ENCODE measurements at places on chromosomes 5 and 9.

- DNase-seq: no peak
Measured at GRCh38 chr9:113888976-113889375, 12.9 kb downstream of the ZNF618 start.

DNA sequence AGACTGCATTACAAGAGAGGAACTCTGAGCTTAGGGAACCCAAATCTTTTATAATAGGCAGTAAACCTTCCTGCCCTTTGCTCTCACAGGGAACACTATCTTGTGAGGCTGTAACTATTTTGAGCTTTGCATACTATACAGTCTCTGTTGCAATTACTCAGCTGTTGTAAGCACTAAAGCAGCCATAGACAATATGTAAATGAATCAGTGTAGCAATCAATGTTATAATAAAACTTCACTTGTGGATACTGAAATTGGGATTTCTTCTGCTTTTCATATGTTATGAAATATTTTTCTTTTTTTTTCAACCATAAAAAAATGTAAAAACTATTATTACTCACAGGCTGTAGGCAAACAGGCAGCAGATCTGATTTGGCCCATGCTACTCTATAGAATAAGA, 16.7 kb upstream of the UBQLN1 start:
- no peak for DNase-seq

DNA sequence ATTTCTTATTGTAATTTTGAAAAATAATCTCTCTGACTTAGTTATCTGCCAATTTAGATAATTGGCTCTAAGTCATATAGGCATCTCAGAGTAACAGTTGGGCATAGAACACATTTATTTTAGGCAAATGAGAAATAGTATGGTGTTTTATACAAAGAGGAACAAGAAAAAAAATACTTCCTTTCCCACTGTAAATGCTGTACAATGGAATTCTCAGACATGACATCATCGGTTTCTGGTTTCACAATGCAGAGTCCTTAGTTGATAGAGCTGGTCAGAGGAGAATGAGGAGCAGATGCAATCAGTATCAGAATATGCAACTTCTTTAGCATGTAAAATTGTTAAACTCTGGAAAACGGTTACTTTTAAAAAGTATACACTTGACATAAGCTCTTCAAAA, 49.4 kb downstream of the PLK2 start:
- DNase-seq: no peak

GRCh38 chr9:129987047-129987446, 55.9 kb downstream of the FNBP1 start:
- no peak for DNase-seq

- no peak for DNase-seq
Measured at GRCh38 chr5:36787365-36788093, 89.0 kb upstream of the NIPBL start.

DNA sequence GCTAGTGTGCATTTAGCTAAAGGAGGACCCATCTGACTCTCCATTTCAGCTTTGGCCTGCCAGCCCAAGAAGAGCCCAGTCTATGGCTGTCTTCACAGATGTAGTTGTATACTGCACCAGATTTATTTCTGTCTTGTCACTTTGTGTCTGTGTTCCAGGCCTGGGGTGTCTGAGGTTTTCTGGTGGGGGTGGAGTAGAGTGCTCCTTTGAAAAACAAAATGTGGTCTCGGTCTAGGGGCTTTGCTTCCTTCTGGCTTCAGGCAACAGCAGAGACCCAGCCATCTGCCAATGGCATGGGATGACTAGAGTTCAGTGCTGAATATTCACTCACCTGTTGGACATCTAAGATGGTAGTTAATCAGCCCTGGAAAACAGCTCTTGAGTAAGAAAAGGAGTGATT, 10.9 kb downstream of the IGIP start:
- no peak for DNase-seq

DNA sequence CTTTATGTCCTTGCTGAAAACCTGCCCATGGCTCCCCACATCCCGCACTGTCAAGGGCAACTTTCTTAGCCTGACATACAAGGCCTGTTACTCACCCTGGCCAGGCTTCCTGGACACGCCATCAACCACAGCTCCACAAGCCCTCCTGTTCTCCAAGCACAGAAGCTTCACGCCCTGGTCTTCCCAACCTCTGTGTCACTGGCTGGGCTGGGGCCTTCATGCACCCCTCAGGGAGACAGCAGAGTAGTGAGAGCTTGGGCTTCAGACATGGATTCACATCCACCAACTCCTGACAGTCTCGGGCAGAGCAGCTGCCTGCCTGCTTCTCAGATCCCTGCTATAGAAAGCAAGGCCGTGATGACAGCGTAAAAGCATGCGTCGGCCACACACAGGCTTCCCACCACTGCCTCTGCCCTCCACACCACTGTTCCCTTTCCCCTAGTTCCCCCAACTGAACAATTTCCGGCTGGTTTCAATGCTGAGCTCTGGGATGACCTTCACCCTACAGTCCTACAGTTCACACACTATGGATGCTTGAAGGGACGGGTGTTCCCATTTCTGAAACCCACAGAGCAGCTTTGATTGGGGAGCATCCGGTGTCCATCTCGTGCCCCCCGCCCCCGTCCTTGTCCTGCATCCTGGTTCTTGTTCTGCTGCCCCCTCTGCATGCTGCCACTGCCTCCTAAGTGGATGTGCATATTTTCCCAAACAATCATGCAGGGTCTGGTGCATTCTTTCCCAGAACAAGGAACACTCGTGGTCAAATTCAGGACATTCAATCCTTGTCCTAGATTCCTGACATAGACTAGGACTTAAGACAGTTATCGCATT, 33.4 kb upstream of the ADAMTS2 start:
- DNase-seq: peak; percentile 64

- DNase-seq: no peak
Measured at GRCh38 chr5:160293901-160294561, 18.3 kb downstream of the CCNJL start.

DNA sequence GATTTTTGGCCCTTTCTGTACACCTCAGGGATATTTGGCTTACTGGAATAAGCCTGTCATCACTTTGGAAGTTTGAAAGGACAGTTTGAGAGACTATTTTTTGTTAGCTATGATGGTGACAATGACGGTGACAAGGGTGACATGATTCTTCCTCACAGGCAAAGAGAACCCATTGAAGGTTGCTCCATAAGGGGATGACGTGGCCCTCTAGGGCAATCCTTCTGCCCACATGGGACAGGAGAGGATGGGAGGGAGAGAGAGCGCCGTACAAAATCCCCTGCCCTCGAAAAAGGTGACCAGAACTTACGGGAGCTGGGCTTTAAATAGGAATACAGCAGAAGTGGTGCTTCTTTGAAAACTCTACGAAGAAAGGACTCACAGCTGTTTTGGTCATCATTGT, 22.6 kb downstream of the HRH2 start:
- DNase-seq: no peak

Measured in islet precursor cell (in vitro differentiated cells).